ENCODE measurements at places on chromosomes 5 and 9.

DNA sequence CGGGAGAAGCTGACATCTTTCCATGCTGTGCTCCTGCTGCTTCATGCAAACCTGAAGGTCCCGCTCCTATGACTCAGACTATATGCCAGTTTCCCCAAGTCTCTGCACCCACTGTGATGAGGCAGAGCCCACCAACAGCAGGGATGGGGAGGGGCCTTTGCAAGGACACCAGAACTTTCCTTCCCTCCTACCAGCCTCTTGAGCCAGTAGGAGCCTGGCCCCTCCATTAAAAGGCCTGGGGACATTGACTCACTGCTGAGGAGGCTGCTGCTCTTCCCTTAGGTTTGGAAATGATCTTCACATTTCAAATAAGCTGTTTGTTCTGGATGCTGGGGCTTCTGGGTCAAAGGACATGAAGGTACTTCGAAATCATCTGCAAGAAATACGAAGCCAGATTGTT is 26.1 kb upstream of the CTSL start:
- DNase-seq, result no peak

DNA sequence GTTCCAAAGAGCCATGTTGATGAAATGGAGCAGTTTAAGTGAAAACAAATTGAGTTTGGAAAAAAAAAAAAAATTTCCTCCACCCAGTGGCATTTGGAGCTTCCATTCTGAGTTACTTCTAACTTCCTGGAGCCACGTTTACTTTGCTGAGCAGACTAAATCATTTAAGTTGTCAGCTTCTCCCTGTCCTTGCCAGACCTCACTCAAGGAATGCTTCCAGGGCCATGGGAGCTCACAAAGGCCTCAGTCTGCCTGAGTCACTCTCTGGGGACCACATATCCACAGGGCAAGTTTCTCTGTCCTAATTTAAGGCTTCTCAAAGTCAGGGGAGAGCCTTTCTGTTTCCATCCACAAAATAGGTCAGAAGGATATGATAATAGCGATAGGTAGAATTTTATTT is 210.3 kb upstream of the TNC start:
- DNase-seq, result no peak

- DNase-seq, result no peak
Observed at GRCh38 chr9:1759009-1759408, 256.1 kb upstream of the SMARCA2 start.

- no peak for DNase-seq
Observed at GRCh38 chr9:134551644-134552348, 89.8 kb upstream of the COL5A1 start.

GRCh38 chr9:35103660-35104191 is 795 bp upstream of the STOML2 start:
- no peak for DNase-seq

DNA sequence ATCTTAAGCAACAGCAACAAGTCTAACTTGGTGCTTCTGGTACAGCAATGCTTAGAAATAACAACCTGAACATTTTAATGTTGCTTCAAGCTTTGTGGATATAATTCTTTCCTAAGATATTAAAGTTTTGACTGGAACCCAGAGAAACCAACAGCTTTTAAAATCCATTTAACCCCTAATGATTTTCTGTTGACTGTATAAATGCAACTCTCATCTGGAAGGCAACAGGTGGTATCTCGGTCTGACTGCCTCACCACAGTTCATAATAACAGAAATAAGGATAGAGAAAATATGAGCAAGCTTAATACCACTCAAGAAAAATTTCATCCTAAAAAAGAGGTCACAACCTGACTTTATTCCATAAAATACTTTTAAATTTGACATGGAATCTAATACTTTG is 116.9 kb downstream of the HOMER1 start:
- DNase-seq, result no peak

All from DMS79 (cell line).